Activated CD4-positive, alpha-beta T cell treated with anti-CD3 and anti-CD28 coated beads, Interleukin-2, amount 50 U/mL, for 4 hours (primary cell): ENCODE measurements at places on chromosomes 7 and 10.

GRCh38 chr7:2520761-2521290 lies 1.3 kb downstream of the LFNG start:
- no peak for DNase-seq

DNA sequence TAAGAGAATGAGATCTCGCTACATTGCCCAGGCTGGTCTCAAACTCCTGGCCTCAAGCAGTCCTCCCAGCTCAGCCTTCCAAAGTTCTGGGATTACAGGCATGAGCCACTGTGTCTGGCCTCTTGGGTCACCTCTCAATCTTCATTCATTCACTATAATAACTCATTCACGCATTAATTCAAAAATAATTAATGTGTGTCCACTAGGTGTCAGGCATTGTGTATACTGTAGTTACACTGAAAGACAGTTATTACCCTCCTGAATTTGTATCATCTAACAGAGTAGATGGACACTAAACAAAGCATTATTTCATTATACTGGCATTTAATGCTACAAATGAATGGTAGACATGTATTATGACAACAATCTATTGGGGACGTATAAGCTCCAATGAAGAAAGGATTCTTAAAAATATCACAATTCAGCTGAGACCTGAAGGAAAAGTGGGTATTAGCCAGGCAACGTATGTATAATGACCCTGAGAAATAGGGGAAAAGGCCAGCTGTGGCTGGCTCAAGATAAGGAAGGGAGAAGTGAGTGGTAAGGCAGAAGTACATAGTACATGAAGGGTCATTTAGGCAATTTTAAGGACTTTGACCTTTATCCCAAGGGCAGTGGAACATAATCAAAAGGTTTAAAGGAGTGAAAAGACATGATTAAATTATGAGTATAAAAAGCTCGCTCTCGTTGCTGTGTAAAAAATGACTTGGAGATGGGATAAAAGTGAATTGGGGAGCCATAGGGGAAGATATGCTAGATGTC lies 150.7 kb downstream of the BTAF1 start:
- no peak for DNase-seq

- no peak for DNase-seq
Measured at GRCh38 chr7:30844483-30844874, 67.2 kb upstream of the AQP1 start.

- no peak for DNase-seq
Measured at GRCh38 chr7:147276783-147277370, 1160.3 kb downstream of the CNTNAP2 start.

- no peak for DNase-seq
Measured at GRCh38 chr7:85014936-85015660, 171.8 kb downstream of the SEMA3D start.

DNA sequence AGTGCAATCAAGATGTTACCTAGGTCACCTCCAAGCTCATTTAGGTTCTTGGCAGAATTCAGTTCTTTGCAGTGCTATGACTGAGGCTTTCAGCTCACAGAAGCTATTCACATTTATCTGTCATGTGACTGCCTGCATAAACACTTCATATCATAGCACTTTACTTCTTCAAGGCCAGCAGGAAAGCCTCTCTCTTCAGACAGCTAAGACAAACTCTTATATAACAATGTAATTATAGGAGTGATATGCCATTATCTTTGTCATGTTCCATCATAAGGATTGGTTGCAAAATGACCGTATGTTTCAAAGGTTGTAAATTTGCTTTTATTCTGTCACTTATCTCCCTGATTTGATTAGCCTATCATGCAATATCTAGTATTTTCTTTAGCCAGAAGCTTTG lies 78.8 kb upstream of the TMEM196 start:
- DNase-seq: no peak

DNA sequence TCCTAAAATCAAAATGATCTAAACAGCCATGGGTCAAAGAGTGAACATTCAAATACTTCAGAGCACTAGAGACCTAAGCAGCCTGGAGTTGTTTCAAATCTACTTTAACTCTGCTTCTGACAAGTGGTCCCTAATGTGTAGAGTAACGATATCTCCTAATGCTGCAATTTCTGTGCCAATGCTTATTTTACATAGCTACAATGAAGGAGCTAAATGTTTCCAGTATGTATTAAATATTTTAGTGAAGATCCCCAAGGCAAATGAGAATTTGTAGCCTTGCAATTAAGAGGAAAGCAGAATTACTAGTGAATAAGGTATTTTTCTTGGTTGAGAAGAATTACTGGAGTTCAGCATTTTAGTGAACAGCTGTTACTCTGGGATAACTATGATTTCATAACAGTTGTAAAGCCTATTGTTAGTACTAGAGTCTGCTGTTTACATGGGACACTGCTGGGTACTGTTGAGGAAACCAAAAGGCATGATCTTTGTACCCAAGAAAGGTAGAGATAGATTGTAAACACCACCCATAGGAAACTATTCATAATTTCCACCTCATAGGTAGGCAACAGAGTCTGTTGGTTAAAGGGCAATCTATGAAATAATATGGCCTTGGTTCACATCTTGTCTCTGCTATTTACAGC lies 271.9 kb downstream of the PLXDC2 start:
- no peak for DNase-seq

DNA sequence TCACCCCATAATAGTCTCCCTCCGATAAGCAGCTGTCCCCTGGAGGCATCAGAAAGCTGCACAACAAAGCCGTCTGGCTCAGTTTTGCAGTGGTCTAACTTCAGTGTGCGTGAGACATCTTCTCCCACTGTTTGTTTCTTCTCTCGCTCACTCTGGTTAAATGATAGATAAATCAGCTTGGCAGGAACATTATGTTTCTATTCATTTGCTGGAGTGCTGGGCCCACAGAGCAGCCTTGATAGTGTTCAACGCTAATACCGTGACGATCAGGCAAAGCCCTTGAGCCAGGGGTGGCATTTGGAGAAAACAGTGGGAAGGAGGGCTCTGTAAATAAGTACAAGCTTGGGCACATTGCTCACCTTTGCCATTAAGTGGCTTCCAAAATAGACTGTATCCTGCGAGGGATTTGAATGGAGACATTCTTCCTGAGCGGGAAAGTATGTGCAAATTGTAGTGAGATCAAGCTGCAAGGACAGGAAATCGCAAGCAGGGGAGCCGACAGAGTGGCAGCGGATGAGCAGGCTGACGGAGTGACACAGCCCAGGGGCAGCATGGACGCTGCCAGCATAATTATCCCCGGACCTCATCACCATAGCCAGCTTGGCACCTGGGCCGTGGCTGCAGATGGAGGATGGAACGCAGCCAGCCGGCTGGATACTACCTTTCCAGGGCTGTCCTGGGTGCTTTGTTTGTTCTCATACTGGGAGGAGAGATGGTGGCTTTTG lies 256.8 kb upstream of the FZD8 start:
- DNase-seq: no peak

DNA sequence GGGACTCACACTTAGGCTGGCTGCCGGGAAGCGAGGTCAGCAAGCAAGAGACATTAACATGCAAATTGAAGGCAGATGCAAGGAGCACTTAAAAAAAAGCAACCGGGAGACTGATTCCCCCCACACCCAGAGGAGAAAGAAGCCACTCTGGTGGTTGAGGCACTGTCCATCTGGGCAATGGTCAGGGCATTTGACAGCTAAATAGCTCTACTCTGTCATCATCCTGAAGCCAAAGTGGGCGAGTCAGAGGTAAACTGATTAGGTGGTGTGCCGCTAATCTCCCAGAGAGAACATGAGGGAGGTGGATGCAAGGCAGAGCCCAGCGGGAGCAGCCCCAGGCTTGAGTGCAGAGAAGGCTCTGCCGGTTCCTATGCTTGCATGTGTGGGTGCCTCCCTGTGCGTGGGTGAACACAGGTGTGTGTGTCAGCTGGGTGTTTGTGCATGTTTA lies 100.6 kb downstream of the PLXNA4 start:
- no peak for DNase-seq

DNA sequence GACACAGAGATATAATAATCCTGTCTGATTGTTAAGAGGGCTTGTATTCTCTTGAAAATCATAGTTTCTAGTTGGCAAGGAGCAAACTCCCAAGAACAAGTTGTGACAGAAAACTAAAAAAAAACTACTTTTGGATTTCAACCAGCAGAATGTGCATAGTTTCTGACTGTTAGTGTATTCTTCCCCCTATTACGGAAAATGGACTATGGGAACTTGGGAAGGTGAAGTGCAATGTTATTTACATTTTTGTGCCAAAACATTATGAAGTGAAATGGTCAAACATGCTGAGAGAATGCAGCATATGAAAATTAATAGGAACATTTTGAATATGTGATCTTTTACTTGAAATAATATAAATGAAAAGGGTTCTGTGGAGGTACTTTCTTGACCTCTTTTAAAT lies 660.8 kb downstream of the SUGCT start:
- no peak for DNase-seq

GRCh38 chr7:149547126-149547525 lies 49.5 kb upstream of the ZNF746 start:
- no peak for DNase-seq

DNA sequence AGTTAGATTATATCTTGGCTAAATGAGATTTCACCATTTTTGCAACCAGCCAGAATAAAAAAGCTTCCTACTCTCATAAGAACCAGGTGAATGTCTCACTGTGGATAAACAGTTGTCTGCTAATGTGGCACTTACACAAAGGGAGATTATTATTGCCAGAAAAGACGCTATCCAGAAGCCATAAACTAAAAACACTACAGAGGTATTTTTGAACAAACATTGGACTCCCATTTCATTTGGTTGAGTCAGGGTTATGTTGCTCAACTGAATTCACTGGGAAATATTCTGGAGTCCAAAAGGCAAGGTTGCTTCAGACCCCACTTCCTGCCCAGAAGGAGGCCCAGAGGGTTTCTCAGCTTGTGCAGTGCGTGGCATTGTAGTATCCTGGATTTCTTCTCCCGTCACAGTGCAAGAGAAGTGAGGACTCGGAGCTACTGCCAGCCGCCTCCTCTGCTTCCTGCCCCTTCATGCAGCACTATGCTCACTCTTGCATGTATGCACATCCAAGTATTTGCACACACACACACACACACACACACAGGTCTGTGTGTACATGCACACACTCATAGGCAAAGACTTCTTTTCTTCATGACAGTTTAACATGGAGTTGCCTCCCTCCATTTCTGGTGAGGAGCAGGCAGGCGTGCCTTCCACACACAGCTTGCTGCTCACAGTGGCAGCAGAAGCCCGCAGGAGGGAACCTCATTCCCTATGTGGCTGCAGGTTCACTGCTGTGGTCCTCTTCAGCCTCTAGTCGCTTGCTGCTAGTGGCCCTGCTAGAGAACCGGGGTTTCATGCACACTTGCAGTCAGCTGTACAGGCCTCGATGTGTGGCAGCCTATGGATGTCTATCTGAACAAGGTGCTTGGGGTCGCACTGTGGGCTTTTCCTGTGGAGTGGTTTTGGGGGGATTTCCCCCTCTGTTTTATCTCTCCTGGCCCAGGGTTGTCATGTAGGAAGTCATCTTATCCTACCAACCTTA lies 10.1 kb downstream of the DENND10 start:
- no peak for DNase-seq

GRCh38 chr7:63087575-63088190 lies 911.0 kb upstream of the ZNF722 start:
- DNase-seq: no peak

DNA sequence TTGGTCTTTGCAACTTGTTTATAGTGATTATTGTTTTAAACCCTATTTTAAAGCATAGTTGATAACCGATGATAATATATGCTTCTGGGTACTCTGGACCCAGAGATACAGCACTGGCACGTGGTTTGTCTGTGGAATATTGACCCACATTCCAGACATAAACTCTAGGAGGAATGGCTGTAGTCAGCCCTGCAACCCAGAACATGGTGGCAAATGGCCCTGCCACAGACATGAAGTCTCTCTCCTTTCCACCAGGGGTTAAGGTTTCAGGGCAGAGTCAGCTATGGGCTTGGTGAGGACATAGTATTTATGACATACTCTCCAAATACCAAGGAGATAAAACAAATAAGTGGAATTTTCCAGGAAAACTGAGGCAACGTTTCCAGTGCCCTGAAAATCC lies 83.6 kb downstream of the NAMPT start:
- no peak for DNase-seq

- no peak for DNase-seq
Measured at GRCh38 chr7:113267885-113268284, 149.5 kb upstream of the SMIM30 start.

DNA sequence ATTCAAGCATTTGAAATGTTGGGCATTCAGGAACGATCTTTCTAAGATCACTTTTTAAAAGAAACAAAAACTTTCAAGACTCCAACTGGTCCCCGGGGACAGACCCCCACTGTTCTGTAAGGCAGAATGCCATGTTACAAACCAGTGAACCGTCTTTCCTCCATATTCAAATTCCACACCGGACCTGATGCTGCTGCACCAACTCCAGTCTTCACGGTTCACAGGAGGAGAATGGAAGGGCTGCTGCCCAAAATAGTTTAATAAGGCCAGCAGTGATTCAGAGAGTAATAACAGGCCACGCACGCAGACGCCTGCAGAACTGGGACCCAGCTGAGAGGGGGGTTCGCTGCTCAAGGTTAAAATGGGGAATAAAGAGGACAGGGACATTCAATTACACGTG lies 47.2 kb downstream of the OSBPL3 start:
- no peak for DNase-seq

GRCh38 chr10:20582041-20582440 lies 315.1 kb downstream of the NEBL start:
- DNase-seq: no peak

DNA sequence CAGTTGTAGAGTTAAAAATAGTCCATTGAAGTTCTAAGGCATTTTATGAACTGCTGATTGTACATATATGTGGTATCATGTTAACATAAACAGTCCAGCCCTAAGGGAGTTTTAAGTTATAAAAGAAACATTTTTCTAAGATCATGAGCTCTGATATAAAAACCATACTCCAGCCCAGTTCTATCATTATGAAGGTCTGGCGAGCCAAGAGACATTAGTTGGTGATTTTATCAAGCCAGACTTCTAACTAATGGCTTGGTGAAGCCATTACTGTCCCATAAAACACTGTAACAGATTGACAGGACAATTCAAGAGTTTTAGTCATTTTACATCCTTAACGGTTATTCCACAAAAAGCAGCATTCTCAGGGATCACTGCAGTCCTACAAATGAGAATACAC lies 221.6 kb downstream of the RNLS start:
- no peak for DNase-seq

DNA sequence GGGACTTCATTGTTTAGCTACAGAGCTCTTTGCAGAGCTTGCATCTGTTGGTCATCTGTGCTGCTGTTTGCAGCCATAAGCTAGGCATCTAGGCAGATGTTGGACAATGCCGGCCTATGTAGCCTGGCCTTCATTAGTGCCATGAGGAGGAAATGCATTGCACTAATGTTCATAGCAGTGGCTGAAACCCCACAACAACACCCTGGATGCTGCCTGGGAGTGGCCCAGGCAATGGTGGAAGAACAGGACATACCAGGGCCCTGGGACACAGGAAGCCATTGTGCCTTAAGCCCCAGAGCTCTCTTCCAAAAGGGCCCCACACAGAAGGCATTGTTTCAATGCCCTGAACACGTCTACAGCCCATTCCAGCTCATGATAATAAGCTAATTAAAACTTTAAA lies 131.5 kb upstream of the LYZL1 start:
- no peak for DNase-seq

- DNase-seq: no peak
Measured at GRCh38 chr10:96230527-96230926, 40.8 kb downstream of the BLNK start.
